ENCODE measurements at places on chromosomes 3 and 15.

- DNase-seq, result no peak
Measured at GRCh38 chr3:50584391-50584790, 15.1 kb downstream of the HEMK1 start.

DNA sequence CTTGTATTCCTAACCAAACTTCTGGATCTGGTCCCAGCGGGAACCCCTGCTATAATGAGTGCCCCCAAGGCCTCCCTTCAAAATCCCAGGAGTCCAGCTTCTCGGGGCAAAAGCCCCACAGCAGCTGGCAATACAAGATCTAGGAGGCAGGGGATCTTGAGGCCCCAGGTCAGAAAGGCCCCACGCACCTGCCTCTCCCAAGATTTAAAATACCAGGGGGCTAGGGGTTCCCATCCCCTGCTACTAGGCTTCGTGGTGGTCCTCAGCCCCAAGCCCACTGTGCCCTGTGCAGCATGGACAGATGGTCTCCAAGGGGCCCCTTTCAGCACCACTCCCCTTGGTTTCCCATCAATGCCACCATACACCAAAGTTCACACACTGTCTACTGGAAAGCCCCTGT lies 15.8 kb upstream of the CYP11A1 start:
- no peak for DNase-seq

DNA sequence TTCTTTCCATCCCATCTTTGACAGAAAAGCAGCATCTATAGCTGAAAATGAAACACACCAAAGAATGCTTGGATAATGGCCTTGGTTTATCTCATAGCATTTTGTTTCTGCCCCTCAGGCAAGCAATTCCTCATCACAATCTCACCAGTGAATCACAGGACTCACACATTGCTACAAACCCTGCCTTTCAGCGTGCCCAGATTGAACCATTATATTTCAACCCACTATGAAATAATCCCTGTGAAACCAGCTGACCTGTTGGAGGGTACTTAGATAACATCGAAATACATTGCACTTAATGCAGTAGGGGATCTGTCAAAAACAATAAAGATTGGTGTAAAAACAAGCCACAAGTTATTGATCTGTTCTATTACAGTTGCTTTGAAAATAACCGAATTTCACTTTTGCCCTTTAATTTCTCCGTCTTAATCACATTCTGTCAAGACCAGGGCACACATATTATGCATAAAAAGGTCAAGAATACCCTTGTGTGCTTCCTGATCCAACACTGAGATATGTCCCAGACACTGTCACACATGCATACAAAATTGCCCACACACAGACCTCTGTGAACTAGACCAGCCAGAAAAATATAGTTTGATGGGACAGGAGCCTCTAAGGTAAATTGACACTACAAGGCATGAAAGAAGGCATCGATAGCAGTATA lies 839.8 kb downstream of the NTRK3 start:
- no peak for DNase-seq

GRCh38 chr3:12905316-12906071 lies 64.1 kb upstream of the RPL32 start:
- DNase-seq, result no peak

- no peak for DNase-seq
Measured at GRCh38 chr3:129954514-129954913, 20.0 kb upstream of the TRH start.

- peak; percentile 6 for DNase-seq
Measured at GRCh38 chr3:63791974-63792373, 27.1 kb upstream of the C3orf49 start.

DNA sequence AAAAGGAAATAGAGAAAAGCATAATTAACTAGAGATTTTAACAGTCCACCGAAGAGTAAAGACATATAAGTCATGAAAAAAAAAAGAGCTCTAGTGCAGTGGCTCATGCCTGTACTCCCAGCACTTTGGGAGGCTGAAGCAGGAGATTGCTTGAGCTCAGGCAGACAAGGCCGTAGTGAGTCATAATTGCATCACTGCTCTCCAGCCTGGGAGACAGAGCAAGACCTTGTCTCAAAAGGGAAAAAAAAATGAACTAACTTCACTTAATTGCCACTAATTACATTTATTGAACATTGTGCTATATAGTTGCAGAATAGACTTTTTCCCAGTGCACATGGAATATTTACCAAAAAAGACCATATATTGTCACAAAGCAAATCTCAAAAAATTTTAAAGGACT lies 221.8 kb downstream of the CBLB start:
- DNase-seq, result no peak

DNA sequence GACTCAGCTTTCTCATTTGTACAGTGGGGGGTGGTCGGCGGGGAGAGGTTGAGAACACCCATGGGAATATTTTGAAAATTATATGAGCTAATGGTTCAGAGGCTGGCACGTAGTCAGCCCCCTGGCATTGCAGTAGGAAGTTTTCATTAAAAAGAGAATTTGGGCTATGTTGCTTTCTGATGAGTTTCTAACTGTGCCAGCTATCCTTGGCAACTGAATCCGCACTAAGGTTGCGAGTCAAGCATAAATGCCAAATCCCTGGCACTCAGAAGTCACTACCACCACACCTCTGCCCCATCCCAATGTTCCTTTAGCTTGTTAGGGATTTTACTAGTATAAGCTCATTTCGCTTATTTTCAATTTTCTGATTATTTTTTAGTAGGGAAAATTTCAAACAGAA lies 91.6 kb downstream of the DNASE1L3 start:
- no peak for DNase-seq

- DNase-seq, result no peak
Measured at GRCh38 chr3:151093905-151094304, 8.4 kb downstream of the MED12L start.

DNA sequence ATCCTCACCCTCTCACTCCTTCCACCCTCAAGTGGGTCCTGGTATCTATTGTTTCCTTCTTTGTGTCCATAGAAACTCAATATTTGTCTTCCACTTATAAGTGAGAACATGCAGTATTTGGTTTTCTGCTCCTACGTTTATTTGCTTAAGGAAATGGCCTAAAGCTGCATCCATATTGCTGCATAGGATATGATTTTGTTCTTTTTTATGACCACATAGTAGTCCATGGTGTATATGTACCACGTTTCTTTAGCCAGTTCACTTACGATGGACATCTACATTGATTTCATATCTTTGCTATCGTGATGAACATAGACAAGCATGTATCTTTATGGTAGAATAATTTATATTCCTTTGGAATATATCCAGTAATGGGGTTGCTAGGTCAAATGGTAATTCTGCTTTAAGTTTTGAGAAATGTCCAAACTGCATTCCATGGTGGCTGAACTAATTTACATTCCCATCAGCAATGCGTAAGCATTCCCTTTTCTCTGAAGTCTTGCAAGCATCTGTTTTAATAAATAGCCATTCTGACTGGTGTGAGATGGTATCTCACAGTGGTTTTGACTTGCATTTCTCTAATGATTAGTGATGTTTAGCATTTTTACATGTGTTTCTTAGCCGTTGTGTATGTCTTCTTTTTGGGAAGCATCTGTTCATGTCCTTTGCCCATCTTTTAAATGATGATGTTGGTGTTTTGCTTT lies 650.2 kb downstream of the ZNF385D start:
- DNase-seq, result no peak

- DNase-seq, result no peak
Measured at GRCh38 chr3:113249111-113249510, 37.8 kb downstream of the BOC start.
